ENCODE measurements at places on chromosomes 6 and 20.

GRCh38 chr6:133418108-133418507 lies 177.0 kb downstream of the EYA4 start:
- no peak for DNase-seq

DNA sequence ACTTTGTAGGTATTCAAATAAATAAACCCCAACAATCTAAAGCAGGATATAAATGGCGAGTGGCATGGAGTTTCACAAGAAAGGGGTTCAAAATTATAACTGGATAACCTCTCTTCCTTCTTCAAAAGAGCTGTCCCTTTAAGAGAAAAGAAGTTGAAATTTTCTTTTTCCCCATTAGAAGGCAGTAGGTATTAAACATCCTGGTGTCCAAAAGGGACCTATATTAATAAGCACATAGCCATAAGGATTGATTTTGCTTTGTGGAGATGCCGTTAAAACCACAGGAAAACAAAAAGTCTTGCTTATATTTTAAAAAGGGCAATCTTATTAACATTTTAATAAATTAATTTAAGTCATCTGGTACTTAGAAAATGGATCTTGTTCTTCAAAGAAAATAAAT lies 76.5 kb downstream of the LYRM4 start:
- DNase-seq: no peak

GRCh38 chr6:100763617-100764241 lies 117.4 kb downstream of the ASCC3 start:
- DNase-seq: no peak

DNA sequence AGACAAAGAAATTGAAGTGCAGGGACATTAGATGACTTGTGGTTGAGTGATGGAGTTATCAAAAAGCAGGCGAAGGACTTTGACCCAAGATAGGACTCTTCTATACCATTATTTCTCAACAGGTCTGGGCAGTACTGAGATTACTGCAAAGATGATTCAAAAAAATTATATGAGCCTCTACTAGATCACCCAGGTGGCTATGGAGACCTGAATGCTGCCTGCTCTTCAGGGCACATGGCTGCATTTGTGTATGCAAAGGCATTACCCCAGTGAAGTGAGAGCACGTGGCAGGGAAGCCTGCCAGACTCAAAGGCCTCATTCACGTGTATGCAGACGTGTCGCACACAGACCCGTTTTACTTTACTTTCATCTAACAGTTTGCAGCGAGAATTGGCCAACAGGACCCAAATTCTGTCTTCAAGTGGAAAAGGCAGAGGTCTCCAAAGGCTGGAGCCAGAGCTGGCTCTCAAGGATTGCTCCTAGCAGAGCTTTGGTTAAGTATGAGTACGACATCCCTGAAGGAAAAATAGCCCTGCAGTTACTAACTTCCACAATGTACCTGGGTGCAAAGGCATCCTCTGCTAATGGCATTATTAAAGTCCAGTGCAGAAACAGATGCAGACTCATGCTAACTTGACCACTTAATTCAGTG lies 113.8 kb upstream of the ARMC2 start:
- no peak for DNase-seq

- DNase-seq: no peak
These were observed 133.9 kb downstream of the KCNQ5 start for GRCh38 chr6:72755752-72756151.

DNA sequence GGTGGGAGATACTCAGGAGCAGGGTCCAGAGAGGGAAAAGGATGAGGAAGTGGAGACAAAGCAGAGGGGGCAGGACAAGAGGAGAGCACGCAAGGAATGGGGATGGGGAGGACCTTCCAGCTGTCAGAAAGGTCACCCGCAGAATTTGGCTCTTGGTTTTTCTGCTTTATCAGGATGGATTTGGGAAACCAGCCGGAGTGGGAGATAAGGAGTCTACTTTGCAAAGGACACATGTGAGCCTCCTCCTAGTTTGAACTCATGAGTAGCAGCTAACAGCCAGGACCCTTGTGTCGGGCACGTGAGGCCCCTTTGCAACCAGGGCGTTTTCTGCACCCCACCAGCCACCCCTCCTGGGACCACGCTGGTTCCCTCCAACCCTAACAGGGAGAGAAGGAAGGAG lies 7.6 kb upstream of the MICA start:
- DNase-seq: no peak

DNA sequence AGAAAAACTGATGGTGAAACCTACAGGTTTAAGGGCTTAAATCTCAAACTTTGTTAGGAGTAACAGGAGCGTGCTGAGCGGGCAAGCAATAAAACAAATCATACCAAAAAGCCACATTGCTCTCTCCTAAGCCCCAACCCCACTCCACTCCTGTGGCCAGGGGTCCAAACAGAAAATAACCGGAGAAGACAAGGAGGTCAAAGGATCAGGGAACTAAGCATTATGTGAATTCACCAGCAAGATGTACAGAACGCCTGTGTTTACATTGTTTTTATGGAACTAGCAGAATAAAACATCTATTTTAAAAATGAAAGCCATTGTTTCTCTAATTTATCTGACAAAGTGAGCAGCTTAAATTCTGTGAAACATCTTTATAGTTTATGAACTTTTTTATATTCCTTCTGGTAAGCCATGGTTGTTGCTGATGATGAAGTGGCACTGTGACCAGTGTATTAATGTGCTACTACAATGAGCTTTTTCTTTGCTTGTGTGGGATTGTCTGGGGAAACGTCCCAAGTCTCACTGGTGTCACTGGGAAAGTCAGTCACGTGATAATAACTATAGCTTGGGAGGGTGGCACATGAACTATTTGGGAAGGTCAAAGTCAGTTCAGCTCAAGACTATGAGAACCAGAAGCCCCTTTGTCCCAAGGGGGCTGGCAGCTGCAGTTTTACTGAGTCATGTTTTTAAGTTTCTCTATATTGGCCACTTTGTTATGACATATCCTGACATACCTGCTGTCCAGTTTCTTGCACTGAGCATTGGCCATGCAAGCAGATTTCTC lies 9.8 kb downstream of the FAM210B start:
- DNase-seq: no peak

- DNase-seq: no peak
These were observed 12.9 kb downstream of the ZNF335 start for GRCh38 chr20:45959126-45959525.
